Stimulated activated CD4-positive, alpha-beta T cell treated with anti-CD3 and anti-CD28 coated beads, TNF-alpha, amount 100 ng/mL, for 24 hours (primary cell): ENCODE measurements at places on chromosomes 16 and 17.

- DNase-seq, result peak; percentile 30
These were observed 685 bp downstream of the FASN start for GRCh38 chr17:82097184-82097918.

GRCh38 chr17:51941272-51941671, 217.2 kb downstream of the CA10 start:
- no peak for DNase-seq

DNA sequence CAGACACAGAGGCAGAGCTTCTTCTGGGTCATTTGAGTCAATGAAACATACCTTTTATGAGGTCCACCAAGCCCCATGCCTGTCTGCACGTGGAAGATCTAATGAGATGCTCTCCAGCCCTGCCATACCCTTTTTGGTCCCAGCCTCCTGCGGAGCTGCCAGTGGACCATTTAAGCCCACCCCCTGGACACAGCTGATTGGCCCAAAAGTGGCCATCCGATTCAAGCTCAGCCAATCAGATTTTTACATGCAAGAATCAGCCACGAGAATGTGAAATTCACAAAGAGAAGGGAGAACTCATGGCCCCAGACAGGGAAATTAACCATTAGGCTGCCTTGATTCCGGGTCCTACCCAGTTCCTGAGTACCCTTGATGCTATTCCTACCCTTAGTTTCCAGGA, 231.0 kb upstream of the EEF2KMT start:
- DNase-seq, result no peak

- DNase-seq, result no peak
These were observed 1.6 kb downstream of the ACLY start for GRCh38 chr17:41917192-41917591.

DNA sequence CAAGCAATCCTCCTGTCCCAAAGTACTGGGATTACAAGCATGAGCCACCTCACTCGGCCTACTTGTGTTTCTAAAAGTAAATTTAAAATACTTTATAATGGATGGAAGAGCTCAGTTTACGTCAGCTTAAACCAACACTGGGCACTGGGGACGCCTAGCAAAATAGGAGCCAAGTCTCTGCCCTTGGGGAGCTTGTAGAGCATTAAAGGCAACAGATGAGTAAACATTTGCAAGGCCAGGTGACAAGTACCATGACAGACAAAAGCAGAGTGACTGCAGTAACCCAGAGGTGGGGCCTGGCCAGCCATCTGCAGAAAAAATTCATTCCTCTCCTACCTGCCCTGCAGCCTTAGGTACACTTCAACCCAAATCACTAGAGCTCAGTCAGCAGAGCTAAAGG, 12.1 kb upstream of the NLK start:
- no peak for DNase-seq

- DNase-seq, result no peak
These were observed 14.2 kb upstream of the CD300A start for GRCh38 chr17:74452033-74452840.

GRCh38 chr17:63974594-63975192, 2.0 kb upstream of the SCN4A start:
- DNase-seq, result no peak

DNA sequence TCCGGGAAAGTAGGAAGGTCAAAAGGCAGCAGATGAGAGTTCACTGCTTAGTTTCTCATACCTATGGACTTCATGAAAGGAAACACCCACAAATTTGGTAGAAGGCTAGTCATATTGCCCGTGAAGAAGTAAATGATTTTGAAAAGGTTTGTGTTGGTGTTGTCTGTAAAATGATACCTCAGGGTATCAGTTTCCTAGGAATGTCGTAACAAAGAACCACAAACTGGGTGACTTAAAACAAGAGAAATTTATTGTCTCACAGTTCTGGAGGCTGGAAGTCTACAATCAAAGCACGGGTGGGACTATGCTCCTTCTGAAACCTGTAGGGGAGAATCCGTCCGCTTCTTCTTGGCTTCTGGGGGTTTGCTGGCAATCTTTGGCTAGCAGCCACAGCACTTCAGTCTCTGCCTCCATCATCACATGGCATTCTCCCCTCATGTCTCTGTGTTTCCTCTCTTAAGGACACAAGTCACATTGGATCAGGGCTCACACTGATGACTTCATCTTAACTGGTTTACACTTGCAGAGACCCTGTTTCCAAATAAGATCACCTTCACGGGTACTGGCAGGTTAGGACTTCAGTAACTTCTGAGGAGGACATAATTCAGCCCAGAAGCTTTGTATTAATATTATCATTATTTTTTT, 2.0 kb upstream of the NAE1 start:
- DNase-seq, result no peak

DNA sequence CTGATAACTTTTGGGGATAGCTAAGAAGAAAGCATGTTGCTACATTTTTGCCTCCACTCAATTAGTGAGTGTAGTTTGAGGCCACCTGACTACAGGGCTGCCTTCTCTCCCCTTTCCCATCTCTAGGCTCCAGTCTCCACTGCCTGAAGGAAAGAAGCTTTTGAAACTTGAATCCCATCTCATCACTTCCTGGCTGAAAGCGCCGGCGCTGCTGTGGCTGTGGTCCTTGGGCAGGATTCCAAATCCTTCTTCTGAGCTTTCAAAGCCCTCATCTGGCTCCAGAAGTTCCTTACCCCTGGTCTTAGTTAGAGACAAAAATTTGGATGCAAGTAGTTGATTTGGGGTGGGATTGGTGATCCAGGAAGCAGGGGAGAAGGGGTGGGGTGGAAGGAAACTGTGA, 119.4 kb downstream of the FOXL1 start:
- DNase-seq, result no peak

GRCh38 chr17:68305142-68305541, 13.8 kb downstream of the ARSG start:
- DNase-seq, result no peak

DNA sequence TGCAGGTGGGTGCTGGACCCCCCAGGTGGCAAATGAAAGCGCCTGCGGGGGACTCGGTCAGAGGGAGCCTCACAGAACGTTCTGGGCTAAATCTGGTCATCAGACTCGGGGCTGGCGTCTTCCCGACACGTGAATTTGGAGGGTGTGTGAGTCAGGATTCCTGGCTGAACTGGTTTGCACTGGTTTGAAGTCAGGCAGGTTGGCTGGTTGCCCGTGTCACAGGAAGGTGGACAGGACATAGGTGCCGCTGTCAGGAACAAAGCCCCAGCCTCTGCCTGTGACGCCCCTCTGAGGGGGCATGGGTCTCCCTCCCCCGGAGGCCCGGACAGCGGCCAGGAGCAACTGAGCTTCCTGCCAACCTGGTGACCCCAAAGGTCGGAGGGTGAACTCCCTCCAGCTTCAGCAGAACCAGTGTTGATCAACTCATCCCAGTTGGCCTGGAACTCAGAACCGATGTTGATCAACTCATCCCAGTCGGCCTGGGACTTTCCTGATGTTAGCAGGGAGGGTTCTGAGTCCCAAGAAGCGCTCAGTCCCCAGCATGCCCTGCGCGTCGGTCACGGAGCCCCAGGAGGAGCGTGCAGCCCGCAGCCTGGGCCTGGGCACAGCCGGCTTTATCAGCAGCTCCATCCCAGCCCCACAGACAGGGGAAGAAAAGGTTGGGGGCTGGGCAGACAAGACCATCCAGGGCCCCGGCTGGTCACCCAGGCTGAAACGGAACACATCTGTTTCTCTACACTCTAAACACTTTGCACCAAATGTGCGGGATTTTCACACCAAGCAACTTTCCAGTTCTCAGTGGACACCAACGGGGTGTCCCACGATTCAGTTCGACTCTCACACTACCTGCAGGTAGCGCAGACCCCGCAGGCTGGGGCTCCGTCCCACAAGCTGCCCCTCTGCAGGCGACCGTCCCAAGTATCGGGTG, 14.4 kb upstream of the METRNL start:
- no peak for DNase-seq

- no peak for DNase-seq
These were observed 67.0 kb downstream of the N4BP1 start for GRCh38 chr16:48542966-48543365.

GRCh38 chr17:79749156-79749815, 18.5 kb downstream of the ENPP7 start:
- no peak for DNase-seq

DNA sequence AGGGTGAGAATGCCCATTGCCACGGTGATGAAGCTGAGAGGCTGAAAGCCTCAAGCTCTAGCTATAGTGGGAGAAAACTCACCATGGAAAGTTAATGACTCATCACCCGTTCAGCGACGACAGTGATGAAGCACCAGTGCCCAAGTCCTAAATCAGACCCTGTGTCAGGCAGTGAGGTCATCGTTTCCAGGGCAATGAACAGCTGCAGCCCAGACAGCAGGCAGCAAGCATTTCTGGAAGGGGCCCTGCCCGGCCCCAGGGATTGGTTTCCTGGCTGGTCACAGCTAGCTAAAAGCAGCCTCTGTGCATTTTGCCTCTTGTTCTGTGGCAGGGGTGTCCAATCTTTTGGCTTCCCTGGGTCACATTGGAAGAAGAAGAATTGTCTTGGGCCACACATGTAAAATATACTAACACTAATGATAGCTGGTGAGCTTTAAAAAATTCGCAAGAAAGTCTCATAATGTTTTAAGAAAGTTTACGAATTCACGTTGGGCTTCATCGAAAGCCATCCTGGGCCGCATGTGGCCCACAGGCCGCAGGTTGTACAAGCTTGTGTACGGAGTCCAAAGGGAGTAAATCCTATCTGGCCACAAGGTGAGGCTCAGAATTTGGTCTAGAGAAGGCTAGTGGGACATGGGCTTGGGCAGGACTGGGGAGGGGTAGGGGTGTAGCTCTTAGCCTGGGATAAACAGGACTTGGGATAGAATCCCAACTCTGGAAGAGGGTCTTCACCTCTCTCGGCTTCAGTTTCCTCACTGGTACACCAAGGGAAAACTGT, 40.6 kb downstream of the MIS12 start:
- DNase-seq, result peak; percentile 52

- no peak for DNase-seq
These were observed 79.8 kb downstream of the EMP2 start for GRCh38 chr16:10500582-10500981.

- no peak for DNase-seq
These were observed 108.9 kb upstream of the CIBAR2 start for GRCh38 chr16:85220964-85221731.

GRCh38 chr16:5505091-5505887, 407.7 kb upstream of the EEF2KMT start:
- DNase-seq, result no peak

- DNase-seq, result no peak
These were observed 29.9 kb downstream of the DCUN1D3 start for GRCh38 chr16:20870122-20870820.

- DNase-seq, result no peak
These were observed 238.6 kb upstream of the GSE1 start for GRCh38 chr16:85374571-85374872.

DNA sequence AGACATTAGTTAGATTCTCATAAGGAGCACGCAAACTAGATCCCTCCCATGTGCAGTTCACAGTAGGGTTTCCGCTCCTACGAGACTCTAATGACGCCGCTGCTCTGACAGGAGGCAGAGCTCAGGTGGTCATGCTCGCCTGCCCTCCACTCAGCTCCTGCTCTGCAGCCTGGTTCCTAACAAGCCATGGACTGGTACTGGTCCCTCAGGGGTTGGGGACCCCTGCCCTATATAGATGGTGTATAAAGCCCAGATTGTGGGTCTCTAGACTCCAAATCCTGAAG, 52.1 kb upstream of the LYRM9 start:
- no peak for DNase-seq

DNA sequence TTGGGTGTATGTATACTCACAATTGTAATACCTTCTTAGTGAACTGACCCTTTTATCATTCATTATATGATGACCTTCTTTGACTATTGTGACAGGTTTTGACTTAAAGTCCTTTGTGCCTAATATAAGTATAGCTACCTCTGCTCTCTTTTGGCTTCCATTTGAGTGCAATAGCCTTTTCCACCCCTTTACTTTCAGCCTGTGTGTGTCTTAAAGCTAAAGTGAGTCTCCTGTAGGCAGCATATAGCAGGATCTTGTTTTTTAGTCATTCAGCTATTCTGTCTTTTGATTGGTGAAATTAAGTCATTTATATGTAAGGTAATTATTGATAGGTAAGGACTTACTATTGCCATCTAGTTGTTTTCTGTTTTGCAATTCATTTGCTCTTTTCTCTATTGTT, 15.9 kb upstream of the TBX4 start:
- no peak for DNase-seq

- no peak for DNase-seq
These were observed 145.9 kb upstream of the CIBAR2 start for GRCh38 chr16:85258166-85258565.
